ENCODE measurements at places on chromosomes 11 and 22. TPM values are rescaled to one million over a fixed set of nuclear protein-coding genes. Genes with fewer than 3 reads are reported as not detected.

DNA sequence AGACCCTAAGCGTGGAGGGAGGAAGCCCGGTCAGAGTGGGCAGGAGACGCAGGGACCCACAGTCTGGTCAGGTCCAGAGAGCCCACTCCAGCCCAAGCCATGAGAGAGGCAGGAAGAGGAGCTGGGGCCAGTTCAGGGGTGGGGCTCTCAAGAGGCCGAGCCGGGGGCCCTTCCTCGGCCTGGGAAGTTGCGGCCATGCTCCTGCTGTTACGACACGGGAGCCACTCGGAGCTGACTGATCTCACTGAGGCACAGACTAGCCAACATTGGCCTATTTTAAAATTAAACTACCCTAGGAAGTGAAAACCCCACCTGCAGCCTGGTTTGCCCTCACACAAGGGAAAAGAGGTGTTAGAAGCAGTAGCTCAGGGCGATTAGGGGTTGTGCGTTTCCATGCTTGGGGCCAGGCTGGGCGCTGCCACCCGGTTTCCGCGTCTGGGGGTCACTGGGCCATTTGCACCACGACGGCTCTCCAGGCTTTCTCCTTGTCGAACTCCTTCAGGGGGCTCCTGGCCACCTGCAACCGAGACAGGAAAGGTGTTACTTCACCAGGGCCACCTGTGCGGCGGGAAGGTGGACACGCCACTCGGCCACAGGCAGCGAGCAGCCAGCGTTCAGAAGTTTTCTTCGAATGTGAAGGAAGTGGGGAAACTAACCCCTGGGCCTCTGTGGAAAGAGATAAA lies 3.2 kb upstream of the TTLL8 start:
- DNase-seq: no peak

DNA sequence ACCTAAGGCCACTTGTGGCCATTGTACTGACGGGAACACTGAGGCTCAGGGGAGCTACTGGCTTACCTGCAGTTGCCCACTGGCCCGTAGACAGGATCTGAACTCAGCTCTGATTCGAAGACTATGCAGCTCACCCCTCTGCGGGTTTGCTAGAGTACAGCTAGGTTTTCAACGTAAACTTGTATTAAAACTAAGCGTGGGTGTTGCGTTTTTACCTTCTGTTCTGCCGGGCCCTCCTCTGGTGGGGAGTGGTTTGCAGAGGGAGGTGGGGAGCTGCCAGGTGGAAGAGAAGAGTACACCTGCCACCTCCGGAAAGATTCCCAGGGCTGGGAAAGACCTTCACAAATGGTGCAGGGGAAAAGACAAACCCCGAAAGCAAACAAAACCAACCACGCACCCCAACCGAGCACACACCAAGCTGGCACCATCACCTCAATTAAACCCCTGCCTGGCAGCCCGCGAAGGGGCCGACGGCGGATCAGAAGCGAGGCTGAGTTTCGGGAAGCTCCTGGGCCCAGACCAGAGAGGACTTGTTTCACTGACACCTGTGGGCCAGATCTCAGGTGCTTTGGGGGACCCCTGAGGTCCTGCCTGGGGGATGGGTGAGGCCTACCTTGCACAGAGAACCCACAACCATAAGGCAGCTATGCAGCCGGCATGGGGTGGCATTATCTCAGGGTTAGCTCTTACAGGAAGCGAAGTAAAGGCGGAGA lies 37.7 kb downstream of the SHISAL1 start:
- DNase-seq: no peak

RAB6A gene
- 96.5 TPM for total RNA-seq

OR5D14 gene
- total RNA-seq: not detected

- no peak for DNase-seq
Measured at GRCh38 chr11:94732617-94733281, 35.4 kb upstream of the AMOTL1 start.

DNA sequence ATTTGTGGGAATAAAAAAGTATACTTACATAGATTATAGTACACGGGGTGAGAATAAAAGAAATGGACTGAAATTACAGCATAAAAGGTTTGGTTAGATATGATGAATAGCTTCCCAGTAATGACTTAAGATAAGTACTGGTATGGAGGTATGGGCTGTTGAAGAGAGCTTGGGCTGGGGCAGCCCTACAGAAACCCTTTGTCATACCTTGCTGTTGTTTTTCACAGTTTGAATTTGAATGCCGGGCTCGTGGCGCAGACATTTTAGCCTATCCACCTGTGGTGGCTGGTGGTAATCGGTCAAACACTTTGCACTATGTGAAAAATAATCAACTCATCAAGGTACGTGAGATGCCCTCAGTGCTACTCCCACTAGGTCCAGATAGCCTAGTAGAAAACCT lies 42.3 kb upstream of the RBX1 start:
- no peak for DNase-seq

GRCh38 chr11:44915621-44916020 lies 35.1 kb downstream of the TP53I11 start:
- DNase-seq: no peak

SSTR3 gene
- 8.0 TPM for total RNA-seq

GRCh38 chr11:65118097-65118837 lies 766 bp upstream of the ZNHIT2 start:
- no peak for DNase-seq

GRCh38 chr11:2428322-2428795 lies 16.0 kb downstream of the TRPM5 start:
- no peak for DNase-seq

LRRC55 gene
- total RNA-seq: 0.11 TPM

GRCh38 chr11:45423475-45424120 lies 137.5 kb upstream of the SYT13 start:
- no peak for DNase-seq

DNA sequence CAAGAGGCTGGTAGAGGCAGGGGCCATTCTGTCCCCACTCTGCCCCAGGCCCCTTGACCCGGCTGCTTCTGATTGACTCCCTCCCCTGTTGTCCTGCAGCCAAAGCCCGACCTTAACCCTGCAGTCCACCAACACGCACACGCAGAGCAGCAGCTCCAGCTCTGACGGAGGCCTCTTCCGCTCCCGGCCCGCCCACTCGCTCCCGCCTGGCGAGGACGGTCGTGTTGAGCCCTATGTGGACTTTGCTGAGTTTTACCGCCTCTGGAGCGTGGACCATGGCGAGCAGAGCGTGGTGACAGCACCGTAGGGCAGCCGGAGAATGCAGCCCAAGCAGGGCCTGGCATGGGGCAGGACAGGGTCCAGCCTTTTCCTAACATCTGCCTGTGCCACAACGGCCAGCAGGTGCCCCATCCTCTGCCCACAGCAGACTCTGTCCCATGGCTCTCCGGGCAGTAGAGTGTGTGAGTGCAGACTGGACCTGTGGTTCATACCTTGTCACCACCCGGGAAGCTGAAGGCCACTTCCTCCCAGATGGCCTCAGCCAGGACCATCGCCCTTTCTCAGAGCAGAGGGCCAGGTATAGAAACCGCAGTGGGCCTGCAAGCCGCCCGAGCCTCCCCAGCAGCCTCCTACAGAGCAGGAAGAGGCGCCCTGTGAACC lies 26.8 kb upstream of the MGAT3 start:
- no peak for DNase-seq

PGM2L1 gene
- 6.2 TPM for total RNA-seq

C1QTNF5 gene
- 25.7 TPM for total RNA-seq

GRCh38 chr11:45218705-45219104 lies 67.4 kb downstream of the SYT13 start:
- no peak for DNase-seq

DNA sequence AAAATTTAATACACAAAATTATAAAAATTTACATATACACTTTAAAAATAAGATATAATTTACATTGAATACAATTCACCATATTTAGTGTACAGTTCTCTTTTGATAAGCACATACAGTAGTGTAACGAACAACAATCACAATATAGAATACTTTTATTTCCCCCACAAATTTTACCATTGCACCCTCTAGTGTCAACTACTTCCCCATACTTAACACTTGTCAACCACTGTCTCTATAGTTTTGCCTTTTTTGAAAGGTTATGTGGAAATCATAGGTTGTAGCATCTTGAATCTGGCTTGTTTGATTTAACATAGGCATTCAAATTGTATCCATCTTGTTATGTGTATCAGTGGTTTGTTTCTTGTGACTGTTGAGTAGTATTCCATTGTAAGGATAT lies 21.3 kb upstream of the PANX1 start:
- DNase-seq: no peak

DNA sequence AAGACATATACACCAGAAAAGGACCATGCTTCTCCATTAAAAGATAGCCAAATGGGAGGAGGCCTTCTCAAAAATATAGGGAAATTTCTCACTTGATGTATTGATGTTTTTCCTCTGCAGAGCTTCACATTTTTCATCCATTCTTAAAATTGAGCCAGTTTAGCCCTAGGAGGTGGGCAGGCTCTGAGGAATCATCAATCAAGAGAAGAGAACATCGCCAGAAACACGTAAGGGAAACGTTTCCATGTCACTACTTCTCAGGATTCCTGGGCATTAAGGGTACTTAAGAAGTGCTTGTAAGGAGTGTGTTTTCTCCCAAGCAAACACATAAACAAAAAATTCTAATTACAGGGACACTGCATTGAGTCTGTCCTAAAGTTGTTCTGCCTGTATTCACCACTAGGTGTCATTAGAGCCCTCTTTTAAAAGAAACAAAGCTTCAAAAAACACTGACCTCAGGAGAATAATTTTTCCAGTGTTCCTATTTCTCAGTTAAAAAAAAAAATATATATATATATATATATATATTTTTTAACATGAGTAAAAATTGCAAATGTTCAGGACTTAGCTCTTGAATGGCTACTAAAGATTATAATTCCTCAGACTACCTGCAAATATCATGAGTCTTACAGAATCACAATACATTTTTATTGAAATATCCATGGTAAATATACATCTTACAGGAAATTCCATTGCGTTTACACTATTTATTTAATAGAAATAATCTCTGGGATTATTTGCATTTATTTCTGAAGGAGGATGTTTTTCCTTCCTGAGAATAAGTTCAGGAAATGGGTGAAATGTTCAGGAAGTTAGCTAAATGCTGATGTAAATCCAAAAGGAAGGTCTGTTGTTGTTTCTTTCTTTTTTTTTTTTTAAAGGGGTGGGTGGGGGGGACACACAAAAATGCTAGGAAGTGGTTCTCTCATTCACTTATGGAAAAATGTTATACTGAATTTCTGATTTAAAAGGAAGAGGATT lies 16.0 kb downstream of the FZD4 start:
- DNase-seq: no peak

GRCh38 chr22:32318361-32318760 lies 39.3 kb upstream of the RFPL3 start:
- DNase-seq: no peak

GRCh38 chr11:87820011-87820410 lies 355.2 kb downstream of the RAB38 start:
- DNase-seq: no peak

BTG4 gene
- total RNA-seq: not detected

DNA sequence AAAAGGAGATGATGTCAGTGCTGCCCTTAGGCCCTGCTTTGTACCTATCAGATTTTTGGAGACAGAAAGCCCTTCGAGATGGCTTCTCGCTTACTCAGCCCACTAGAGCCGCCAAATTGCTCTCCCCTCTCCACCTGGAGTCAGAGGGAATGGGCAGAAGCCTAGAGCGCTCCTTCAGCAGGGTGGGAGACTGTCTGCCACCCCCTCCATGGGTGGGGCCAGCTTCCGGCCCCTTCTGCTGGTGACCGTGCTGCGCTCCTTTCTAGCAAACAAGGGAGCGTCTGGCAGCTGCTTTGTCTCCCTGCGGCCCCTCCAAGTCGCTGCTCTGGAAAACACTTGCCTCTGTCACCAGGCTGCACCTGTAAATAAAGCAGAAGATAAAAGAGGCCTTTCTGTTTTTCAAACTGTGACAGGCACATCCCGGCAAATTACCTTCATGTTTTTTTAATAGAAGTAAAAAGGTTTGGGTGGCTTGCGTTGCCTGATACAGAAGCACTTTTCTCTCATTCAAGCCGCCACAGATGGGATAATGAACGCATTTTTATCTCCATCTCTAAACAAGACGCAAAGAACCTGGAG lies 145.7 kb upstream of the NECTIN1 start:
- no peak for DNase-seq

POTEH gene
- total RNA-seq: not detected

DNA sequence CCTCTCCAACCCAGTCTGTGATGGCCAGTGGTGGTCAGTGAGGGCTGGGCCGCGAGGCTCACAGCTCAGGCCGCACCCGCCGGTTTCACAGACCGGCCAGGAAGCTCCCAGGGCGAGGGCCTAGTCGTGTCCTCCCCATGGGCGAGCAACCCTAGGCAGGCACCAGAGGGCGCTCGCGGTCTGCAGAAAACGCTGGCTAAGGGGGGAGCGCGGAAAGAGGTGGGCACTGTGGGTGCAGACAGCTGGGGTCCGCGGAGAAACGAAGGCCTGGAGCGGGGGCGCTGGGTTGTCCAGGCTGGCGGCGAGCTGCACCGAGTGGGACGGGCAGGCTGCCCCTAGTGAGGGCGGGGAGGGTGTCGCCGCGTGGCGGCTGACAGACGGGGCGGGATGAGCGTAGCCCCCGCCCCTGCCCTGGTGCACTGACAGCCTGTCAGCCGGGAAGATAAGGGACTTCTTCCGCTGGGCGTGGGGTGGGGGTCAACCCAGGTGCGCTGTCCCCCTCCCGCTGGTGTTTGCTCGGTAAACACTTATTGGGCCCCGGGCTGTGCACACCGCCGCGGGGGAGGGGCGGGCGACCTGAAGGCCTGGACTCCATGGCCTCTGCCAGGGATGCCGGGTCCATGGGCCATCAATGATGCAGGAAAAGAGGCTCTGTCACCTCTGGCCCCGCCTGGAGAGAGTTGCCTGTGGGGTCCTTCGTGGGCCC lies 7.5 kb downstream of the GP1BB start:
- DNase-seq: peak; percentile 79

TRIM51 gene
- not detected for total RNA-seq

- DNase-seq: no peak
Measured at GRCh38 chr11:117806846-117807245, 9.8 kb upstream of the DSCAML1 start.

GRCh38 chr22:46414704-46415103 lies 79.2 kb downstream of the TRMU start:
- no peak for DNase-seq

GRCh38 chr11:27282806-27283205 lies 80.2 kb downstream of the CCDC34 start:
- DNase-seq: peak; percentile 18
